ENCODE measurements at places on chromosomes 2 and 18. TPM values are rescaled to one million over a fixed set of nuclear protein-coding genes. Genes with fewer than 3 reads are reported as not detected.
A peak's percentile ranks its signal among the peaks of the same experiment; 100 is the strongest.

GRCh38 chr2:218570850-218571249 lies 2.2 kb downstream of the CNOT9 start:
- no peak for DNase-seq

DNA sequence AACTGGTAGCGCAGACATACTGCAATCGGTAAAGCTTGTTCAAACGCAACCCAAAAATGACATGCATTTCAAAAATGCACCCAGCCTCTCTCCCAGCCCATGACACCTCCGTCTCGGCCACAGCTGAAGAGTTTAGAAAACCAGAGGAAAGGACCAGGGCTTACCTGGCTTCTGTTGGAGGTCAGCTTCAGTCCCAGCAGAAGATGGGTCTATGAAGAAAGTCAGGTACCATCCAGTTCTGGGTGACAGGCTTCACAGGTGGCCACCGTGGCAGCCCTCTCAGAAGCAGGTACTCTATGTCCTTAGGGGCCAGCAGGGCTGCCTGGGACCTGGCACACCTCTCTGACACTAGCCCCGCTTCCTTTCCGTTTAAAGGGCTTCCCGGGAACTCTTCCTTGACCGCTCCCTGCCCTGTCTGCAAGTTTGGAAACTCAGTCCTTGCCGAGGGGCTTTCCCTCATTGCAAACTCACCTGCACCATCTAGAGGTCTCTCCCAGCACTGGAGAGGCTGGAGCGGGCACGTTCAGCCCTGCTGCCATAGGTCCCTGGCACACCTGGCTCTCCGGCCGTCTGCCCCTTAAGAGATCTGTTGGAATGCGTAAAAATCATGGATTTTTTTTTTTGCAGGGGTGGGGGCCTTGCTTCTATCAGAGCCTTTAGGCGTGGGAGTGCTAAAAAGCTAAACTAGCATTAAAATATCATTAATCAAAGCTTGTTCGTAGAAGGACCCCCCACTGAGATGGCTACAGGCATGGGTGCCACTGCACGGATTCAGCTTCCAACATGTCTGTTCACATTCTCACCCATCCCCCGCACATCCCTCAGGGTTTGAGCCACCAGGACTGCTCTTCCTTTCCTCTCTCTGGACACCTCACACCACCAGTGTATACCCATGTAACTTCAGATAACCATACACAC lies at the start of gene EDAR:
Gene EDAR, minus strand, starts transcription at position 425 of the 918 bp plus-strand sequence. CDS start 58,206 bp downstream, outside the sequence.
- DNase-seq: no peak

DNA sequence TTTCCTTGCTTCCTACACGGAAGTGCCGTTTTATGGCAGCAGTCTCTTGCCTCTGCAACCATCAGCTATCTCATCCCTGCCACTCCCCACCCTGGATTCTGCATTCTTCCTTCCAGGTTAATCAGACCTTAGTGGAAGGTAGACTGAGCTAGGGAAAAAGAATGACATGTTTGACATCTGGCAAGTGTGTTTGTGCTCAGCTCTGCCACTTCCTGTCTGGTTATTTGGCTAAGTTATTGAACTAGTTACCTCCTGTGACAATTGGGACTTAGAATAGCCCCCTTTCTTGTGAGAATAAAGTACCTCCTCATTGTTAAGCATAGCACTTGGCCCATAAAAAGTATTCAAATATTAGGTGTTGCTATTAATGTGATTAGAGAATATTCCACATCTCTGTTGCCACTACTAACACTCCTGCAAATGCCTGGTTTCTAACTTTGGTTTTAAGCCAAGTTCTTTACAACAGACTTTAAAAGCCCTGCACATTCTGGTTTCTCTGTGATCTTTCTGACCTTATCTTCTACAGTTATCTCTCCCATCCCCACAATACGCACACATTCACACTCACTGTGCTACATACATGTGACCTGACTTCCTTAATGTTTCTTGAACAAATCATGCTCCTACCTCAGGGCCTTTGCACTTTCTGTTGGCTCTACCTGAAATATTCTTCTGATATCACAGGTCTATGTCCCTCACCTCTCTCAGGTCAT lies 10.8 kb upstream of the MAPRE2 start:
- no peak for DNase-seq

GRCh38 chr18:45503990-45504389 lies 111.3 kb upstream of the SLC14A2 start:
- no peak for DNase-seq

Gene PLCD4
- total RNA-seq: 0.58 TPM

- DNase-seq: peak; percentile 66
These were observed 39.1 kb downstream of the FBXO11 start for GRCh38 chr2:47867205-47867604.

- no peak for DNase-seq
These were observed 264.5 kb downstream of the EIPR1 start for GRCh38 chr2:3113122-3113521.

GRCh38 chr2:3535794-3536681 lies 16.7 kb upstream of the ADI1 start:
- peak; percentile 66 for DNase-seq

Gene IL1RN
- total RNA-seq: 0.29 TPM

Gene KIF1A
- 69.2 TPM for total RNA-seq

GRCh38 chr2:139550873-139551272 lies 770.7 kb upstream of the NXPH2 start:
- no peak for DNase-seq

- no peak for DNase-seq
These were observed 135.5 kb downstream of the MYO3B start for GRCh38 chr2:170313347-170313991.

GRCh38 chr2:203732092-203732952 lies 25.9 kb downstream of the CD28 start:
- no peak for DNase-seq

Gene CREG2
- total RNA-seq: not detected

DNA sequence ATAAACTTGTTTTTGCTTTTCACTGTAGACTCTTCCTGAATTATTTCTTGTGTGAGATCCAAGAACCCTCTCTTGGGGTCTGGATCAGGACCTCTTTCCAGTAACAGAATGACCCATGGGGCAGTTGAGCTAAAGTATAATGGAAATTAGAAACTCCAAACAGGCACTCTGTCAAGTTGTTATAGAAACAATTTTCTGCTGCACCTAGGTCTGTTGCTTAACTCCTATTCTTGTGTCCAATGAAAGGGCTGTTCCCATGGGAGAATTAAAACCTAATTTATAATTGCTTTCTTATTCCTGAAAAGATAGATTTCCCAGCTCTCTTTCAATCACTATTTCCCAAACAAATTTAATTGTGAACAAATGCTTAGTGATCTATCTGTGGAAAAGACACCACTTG lies 1341.3 kb upstream of the PIK3C3 start:
- no peak for DNase-seq

DNA sequence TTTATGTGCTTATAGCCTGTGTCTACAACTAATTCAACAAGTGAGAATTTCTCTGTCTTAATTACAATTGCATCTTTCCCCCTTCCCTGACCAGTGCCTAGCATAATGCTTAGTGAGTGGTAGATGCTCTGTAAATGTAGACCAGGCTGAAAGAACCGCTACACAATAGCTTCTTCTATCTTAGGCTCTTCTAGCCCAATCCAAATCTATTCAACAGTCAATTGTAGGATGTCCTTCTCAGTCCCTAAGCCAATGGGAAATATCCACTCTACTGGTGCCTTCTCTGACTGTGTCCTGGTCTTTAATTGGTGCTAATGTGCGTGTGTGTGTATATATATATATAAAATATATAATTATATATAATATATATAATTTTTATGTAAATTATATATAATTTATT lies 34.1 kb upstream of the GCC2 start:
- DNase-seq: no peak

DNA sequence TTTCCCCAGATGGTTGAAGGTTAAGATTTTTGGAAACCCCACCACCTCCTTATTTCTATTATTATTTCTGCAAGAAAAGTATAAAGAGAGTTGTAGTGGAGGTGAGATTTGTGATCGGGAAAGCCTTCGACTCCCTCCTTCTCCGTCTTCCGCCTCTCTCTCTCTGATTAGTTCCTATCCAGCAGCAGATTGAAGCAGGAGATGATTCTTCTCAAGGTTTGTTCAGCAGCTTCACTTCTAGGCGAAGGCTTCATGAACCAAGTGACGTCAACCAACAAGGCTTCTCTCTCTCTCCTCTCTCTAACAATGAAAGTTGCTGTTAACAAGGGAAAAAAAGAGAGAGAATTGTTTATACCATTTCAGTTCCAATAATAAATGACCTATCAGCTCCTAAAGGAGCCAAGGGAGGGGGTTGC lies at the start of gene BAZ2B:
Gene BAZ2B, minus strand, starts transcription at position 263 of the 416 bp plus-strand sequence. CDS start 137,829 bp downstream, outside the sequence.
- peak; percentile 70 for DNase-seq

GRCh38 chr18:12377556-12378197 lies 650 bp upstream of the AFG3L2 start:
- peak; percentile 61 for DNase-seq

- DNase-seq: no peak
These were observed 1757.9 kb upstream of the LRRTM1 start for GRCh38 chr2:82062463-82062862.

GRCh38 chr2:216754336-216754735 lies 59.0 kb upstream of the IGFBP5 start:
- DNase-seq: no peak

GRCh38 chr2:160921386-160921964 lies 238.8 kb upstream of the TANK start:
- DNase-seq: no peak

DNA sequence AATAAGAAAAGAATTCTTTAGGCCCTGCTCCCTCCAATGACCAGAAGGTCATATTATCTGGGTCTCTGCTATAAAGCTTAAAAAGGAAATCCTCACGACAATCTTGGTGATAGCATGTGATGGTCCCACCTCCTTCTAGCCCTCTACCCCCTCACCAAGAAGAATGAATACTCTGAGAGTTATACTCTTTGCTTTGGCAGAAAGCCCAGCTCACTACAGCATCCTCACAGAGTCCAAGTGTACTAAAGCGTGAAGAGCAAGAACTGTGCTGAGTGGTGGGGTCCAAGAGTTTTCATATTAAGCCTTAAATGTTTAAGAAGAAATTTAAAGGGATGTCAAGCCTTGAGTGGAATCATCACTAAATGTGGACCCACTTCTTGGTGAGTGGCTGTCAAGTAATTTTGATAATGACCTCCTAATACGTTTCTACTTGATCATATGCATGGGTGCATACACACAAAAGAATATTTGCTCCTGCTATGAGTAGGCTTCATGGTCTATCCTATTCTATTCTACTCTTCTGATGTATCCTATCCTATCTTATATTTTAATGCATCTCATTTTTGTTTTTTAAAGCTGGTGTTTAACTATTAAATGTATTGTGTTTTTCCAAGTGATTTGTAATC lies 16.5 kb upstream of the SERPINB7 start:
- DNase-seq: no peak

DNA sequence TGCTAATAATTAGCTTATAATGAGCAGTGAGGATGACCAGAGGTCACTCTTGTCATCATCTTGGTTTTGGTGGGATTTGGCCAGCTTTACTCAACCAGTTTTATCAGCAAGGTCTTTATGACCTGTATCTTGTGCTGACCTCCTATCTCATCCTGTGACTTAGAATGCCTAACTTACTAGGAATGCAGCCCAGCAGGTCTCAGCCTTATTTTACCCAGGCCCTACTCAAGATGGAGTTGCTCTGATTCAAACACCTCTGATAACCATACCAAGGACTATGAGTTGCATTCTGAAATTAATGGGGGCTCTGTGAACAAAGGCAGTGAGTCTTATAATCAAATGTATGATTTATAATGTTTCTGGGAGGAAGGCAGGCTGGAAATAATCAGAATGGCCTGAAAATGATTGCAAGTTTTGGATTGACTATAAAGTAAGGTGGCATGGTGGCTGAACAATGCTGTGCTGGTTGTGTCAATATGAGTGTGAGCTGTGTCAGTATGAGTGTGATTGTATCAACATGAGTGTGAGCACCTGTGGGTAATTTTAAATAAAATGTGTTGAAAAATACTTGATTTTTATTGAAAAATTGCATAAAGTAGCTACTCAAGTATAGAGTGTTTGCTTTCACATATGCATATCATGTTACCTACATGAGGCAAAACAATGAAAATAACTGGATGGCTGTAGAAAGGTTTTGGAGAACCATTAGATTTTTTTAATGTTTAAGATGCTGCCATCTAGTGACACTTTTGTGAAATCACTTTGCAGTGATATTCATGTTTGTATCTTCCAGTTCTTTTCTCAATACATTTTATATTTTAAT lies 103.0 kb downstream of the KYNU start:
- no peak for DNase-seq

Gene EFEMP1
- 30.0 TPM for total RNA-seq

DNA sequence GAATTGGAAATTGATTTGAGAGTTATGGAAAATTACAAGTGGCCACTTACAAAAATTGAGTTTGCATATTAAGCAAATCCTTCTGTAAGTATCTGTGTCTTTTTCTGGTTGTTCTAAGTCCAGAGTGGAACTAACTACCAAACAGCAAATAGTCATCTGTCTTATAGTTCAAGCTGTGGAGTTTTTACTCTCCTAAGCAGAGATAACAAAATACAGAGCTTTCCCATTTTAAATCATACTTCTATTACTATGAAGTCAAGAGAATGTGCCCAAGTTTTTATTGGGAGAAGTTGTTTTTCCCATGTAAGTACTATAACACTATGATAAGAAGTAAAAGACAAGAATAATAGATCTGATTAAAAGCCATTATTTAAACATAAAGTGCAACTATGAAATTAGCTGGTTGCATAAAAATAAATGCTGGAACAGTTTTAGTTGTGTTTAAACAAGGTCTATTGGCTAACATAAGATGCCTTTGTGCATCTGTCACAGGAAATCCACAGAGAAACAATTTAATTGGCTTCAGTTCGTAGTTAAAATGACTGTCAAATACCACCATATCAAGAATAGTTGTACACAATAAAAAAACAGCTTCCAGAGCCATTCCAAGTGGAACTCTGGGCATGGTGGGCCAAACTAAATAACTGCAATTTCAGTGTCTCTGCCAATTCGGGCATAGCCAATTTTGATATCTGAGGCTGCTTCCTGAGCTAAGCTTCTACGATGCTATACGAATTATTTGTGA lies 1467.4 kb upstream of the NXPH2 start:
- DNase-seq: no peak

DNA sequence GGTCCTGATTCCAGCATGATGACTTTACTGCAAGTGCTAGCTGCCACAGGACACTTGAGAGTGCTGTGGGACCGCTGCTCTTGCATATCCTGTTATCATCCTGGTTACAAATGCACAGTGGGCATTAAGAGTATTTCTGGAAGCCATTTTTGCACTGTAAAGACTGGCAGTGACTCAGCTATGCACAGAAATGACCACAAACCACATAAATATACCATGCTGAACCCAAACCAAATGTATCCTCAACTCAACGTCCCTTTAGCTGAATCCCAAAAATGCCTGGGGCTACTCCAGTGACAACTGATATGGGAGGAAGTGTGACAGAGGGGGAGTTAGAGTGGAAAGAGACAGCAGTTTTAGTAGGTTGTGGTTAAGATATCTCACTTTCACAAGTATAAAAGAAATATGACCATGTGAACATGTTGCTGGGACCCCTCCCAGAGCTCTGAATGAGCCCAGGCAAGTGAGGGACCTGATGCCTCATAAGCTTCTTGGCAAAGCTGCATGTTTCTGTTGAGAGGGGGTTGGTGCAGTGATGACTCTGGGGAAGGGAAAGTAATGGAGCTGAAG lies 37.3 kb downstream of the RHBDD1 start:
- DNase-seq: no peak

Gene EGR4
- 0.07 TPM for total RNA-seq
